ENCODE measurements at places on chromosomes 2 and 18.
A peak's percentile ranks its signal among the peaks of the same experiment; 100 is the strongest.

DNA sequence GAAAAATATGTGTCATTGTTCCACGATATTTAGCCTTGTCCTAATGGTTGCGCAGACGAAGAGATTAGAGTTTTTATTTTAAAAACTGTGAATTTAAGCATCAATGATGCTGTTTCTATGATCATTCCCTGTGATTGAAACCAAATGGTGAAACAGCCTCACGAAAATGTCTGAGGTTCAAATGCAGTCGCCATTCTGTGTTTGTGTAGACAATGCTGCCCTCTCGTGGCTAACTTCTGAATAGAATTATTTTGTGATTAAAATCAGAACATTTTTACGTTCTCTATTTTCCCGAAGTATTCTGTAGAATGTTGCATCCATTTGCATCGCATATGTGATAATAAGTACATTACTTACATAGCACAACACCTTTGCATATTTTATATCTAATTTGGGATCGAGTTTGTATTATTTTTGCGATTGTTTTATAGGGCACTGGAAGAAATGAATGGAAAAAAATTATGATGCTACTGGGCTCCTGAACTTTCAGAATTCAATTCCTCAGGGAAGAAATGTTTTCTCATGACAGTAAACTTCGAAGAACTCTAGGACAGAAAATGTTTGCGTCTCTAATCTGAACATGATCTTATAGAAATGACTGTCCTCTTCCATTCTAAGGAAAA lies 54.8 kb upstream of the CREB1 start:
- DNase-seq = peak; percentile 33

- DNase-seq = peak; percentile 9
Measured at GRCh38 chr2:156147594-156148330, 184.8 kb downstream of the NR4A2 start.

DNA sequence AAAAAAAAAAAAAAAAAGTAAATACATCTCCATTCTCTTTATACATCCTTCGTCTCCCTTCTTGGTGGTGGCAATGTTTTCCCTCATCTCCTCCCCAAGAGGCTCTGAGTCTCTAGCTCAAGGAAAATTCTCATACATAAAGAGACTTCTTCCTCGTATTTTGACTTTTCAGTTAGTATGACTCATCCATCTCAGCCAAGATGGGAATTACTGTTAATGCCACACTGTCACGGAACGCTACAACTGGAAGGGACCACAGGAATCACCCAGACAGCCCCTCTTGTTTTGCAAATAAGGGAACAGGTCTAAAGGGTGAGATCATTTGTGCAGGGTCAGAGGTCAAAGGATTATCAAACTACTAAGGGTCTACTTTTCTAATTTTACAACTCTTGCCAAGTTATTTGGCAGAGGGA lies 19.5 kb downstream of the NFE2L2 start:
- DNase-seq = no peak

- DNase-seq = no peak
Measured at GRCh38 chr2:21727101-21727500, 603.3 kb downstream of the TDRD15 start.

DNA sequence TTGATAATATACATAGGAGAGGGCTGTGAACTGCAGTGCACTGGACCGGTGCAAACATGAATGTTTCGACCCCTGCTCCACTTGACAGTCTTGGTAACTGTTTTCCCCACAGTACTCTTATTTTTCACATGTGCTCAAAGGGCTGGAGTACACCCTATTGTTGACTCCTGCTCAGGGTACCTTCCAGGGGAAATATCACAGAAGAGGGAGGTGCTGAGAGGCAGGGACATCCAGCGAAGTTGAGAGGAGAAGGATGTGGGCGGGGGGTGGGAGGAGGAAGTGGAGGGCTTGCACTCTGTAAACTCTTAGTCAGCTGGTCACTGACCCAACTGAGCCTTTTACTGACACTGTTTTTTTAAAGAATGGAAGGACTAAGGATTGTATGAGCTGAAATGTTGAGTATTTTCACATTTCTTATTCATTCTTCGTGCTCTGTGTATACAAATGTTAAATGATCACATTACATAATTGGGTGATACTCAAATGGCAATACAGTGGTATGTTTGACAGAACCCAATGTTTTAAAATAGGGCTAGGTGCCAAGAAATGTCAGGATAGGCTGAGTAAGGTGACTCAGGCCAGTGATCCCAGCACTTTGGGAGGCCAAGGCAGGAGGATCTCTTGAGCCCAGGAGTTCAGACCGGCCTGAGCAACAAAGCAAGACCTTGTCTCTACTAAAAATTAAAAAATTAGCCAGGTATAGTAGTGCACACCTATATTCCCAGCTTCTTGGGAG lies 10.0 kb downstream of the INPP4A start:
- DNase-seq = peak; percentile 70

DNA sequence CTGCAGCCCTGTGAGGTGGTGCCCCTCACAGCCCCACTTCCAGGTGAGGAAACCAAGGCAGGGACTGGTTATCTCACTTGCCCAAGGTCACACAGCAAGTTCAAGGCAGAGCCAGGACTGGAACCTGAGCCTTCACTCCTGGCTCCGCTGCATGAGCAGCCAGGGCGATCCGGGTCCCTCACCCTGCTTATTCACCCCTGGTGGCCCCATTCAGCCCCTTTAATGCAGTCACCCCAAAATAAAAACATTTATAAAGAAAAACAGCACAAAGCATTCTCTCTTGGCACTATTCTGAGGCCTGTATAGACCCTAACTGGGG lies 57.3 kb downstream of the POLR1A start:
- no peak for DNase-seq

DNA sequence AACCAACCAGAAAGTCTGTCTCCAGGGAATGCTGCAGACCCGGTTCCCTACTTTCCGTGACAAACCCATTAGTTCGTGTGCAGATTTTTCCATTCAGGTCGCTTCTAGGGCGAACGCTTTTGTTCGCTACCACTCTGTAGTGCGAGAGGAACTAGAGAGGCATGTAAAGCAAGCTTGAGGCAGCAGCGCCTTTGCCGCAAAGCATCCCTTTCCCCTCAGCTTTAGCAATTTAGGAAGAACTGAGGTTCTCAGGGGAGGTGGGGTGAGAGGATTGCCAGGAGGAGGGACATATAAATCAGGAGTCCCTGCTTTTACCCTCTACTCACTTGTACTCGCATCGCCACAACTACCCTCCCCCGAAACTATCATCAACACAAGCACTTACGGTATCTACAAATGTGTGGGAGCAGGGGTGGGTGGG lies 748 bp upstream of the ZNF804A start:
- DNase-seq = peak; percentile 20

DNA sequence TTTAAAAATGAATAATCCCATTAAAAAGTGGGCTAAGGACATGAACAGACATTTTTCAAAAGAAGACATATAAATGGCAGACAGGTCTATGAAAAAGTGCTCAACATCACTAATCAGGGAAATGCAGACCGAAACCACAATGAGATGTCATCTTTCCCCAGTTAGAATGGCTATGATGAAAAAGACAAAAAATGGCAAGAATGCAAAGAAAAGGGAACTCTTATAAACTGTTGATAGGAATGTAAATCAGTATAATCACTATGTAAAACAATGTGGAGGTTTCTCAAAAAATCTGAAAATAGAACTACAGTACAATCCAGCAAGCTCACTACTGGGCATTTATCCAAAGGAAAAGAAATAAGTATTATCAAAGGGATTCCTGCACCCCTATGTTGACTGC lies 169.2 kb downstream of the METTL4 start:
- DNase-seq = no peak

DNA sequence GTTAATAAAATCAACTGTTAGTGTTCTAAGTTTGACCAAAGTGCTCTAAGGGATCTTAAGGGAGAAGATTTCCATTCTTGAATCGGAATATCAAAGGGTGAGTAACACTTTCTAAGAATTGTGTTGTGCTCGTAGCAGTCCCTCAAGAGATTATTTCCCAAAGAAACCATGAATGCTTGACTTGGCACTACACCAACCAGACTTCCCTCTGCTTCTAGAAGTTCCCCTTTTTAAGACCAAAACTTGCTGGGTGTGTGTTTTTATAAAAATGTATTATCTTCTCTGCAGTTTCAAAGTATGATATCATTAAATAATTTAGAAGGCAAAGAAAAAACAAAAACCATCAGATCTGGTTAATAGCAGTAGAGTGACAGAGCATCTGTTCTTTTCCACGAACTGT lies 522.0 kb upstream of the FAM98A start:
- no peak for DNase-seq

GRCh38 chr2:70975237-70975636 lies 3.2 kb upstream of the ANKRD53 start:
- DNase-seq = no peak

DNA sequence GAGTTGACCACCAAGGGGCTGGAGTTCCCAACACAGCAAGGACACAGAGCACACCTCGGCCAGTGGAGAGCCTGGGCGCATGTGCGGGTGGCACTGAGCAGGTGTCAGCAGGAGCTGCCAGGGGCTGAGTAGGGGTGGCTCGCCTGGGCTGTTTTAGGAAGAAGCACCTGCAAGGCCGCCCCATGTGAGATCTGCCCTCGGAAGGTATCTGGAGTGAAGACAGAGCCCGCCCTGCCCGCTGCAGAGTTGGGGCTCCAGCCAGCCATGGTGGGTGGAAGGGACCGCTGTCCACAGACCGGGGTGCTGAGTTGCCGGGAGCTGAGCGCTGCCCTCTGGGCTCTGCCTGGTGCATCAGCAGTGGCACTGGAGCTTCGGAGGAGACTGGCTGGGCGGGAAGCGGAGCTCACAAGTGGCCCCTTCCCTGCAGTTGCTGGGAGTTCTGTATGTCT lies 35.2 kb downstream of the MTERF4 start:
- DNase-seq = no peak

- DNase-seq = no peak
Measured at GRCh38 chr2:160405077-160405867, 88.3 kb downstream of the RBMS1 start.

GRCh38 chr2:48531141-48531648 lies 1.2 kb downstream of the STON1 start:
- DNase-seq = no peak

All from GM10248 (cell line).